ENCODE measurements at places on chromosomes 6 and 20.

DNA sequence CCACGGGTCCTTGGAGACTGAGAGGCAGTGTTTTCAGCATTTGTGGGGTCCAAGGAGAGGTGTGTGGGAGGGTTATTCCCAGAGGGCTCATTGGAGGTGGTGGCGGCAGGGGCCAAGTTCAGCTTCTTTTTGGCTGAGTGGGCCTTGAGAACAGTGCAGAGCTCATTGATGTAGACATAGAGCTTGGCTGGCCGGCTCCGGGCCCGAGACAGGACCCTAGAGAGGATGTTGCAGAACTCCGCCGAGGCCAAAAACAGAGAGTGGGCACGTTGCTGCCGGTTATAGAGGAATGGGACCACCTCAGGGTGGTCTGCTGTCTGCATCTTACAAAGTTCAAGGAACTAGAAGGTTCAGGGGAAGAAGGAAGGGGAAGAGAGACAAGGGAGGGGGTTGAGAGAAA lies 3.7 kb upstream of the ZBTB22 start:
- no peaks in the 10 kb centered on the region for H3K27me3 ChIP-seq
- no peak for DNase-seq
- no peak overlapping the region for H3K4me3 ChIP-seq
- peaks cover 17% of the 10 kb centered on the region for H3K36me3 ChIP-seq
- H3K27ac ChIP-seq, result peak overlapping the region; percentile 95

GRCh38 chr6:51303338-51303737 lies 484.7 kb downstream of the TFAP2B start:
- DNase-seq, result no peak
- no peak overlapping the region for H3K4me3 ChIP-seq
- H3K27ac ChIP-seq, result no peak overlapping the region

GRCh38 chr20:24669701-24670100 lies 200.3 kb downstream of the SYNDIG1 start:
- no peaks in the 10 kb centered on the region for H3K4me1 ChIP-seq
- H3K36me3 ChIP-seq, result no peaks in the 10 kb centered on the region
- H3K27ac ChIP-seq, result no peak overlapping the region
- no peaks in the 10 kb centered on the region for H3K27me3 ChIP-seq

DNA sequence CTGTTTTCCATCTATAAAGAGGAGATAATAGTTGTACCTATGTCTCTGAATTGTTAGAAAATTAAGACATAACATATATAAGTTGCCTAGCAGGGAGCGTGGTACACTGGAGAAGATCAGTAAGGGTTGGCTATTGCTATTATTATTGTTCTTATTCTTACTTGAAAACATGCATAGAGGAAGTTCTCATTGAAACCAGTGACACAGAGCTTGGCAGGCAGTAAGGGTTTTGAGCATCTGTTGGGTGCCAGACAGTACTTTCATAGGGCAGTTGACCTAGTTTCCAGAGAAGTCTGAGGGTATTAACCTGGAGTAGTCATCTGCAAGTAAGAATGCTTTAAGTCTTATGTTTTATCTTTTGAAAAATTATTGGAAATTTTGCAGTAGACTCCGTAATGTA lies 13.3 kb upstream of the SGK1 start:
- H3K27ac ChIP-seq, result no peak overlapping the region
- H3K4me1 ChIP-seq, result no peaks in the 10 kb centered on the region

DNA sequence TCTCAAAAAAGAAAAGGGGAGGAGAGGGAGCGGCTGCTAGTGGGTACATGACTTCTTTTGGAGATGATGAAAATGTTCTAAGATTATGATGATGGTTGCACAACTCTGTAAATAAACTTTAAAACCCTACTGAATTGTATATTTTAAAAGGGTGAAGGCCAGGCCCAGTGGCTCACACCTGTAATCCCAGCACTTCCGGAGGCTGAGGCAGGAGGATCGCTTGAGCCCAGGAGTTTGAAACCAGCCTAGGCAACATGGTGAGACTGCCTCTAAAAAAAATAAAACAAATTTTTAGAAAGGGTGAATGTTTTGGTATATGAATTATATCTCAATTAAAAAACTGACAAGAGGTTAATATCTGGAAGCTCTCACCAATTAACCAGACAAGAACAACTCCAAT lies 45.4 kb downstream of the BAK1 start:
- H3K36me3 ChIP-seq, result no peaks in the 10 kb centered on the region
- no peak overlapping the region for H3K4me3 ChIP-seq
- H3K27ac ChIP-seq, result no peak overlapping the region
- no peak for DNase-seq

DNA sequence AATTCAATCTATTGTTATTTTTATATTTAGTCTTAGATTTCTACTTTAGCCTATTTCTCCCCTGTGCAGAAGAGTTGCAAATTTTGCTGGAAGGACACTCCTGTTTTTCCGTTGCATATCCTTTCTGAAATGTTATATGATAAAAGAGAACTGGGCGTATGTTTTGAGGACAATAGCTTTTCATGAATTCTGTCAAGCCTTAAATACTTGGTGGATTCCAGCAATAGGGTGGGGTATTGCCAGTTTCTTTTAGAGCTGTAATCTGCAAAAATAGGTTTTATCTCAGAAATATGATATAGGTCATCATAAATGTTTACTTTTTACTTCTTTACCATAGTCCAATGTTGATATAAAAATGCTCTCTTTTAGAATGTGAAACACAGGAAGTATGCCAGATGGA lies 42.0 kb downstream of the VTA1 start:
- no peaks in the 10 kb centered on the region for H3K36me3 ChIP-seq
- H3K4me1 ChIP-seq, result no peaks in the 10 kb centered on the region
- no peaks in the 10 kb centered on the region for H3K27me3 ChIP-seq

DNA sequence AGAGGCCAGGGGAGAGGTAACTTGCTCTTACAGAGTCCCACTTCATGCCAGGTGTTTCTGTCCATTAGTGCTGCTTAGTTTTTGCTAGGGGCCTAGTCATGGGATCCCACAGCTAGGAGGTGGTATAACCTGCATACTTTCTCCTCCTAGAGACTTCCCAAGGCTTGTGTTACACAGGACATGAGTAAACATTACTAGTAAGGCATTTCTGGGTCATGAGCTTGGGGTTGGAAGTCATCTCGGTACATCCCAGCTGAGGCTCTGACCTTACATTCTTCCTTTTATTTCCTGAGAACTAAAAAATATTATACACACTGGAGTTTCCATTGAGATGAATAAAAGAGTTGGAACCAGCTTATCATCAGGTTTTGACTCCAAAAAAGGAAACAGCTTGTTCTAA lies 20.9 kb upstream of the PNPLA1 start:
- no peaks in the 10 kb centered on the region for H3K4me1 ChIP-seq
- no peaks in the 10 kb centered on the region for H3K27me3 ChIP-seq
- H3K4me3 ChIP-seq, result no peak overlapping the region
- no peaks in the 10 kb centered on the region for H3K36me3 ChIP-seq
- no peak for DNase-seq

DNA sequence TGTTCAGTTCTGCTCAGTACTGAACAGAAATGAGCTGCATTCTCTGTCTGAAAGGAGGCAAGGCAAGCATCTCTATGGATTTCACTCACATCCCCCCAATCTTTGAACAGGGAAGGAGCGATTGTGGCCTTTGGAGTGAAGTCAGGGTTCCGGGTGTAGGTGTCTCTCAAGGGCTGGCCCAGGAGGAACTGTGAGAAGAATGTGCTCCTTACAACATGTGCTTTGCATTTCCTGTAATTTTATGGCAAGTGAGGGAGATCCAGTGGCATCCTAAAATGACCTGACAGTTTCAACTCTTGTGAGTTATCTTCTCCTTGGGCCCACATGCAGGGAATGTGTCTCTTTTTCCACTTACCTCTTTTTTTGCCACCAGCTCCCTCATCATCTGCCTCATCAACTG lies 63.0 kb upstream of the RIN2 start:
- H3K27ac ChIP-seq, result no peak overlapping the region
- H3K4me3 ChIP-seq, result no peak overlapping the region
- no peaks in the 10 kb centered on the region for H3K4me1 ChIP-seq

DNA sequence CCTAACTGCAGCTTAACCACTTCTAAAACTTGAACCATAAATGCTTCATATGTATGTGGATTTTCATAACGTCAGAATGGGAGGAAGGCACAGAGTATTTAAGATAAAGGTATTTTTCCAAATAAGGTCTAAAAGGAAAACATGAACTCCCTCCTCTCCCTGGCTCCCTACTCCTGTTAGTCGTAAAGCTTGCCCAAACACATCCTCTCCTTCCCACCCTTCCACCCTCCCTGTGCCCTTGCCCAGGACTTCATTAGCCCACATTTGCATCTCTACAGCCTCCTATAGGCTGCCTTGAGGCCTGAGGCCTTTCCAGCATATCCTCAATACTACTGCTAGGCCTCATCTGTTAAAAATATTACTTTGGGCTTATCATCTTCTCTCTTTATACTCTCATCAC lies 17.1 kb upstream of the SMIM13 start:
- H3K4me1 ChIP-seq, result no peaks in the 10 kb centered on the region
- H3K36me3 ChIP-seq, result no peaks in the 10 kb centered on the region
- DNase-seq, result no peak
- H3K27me3 ChIP-seq, result no peaks in the 10 kb centered on the region

DNA sequence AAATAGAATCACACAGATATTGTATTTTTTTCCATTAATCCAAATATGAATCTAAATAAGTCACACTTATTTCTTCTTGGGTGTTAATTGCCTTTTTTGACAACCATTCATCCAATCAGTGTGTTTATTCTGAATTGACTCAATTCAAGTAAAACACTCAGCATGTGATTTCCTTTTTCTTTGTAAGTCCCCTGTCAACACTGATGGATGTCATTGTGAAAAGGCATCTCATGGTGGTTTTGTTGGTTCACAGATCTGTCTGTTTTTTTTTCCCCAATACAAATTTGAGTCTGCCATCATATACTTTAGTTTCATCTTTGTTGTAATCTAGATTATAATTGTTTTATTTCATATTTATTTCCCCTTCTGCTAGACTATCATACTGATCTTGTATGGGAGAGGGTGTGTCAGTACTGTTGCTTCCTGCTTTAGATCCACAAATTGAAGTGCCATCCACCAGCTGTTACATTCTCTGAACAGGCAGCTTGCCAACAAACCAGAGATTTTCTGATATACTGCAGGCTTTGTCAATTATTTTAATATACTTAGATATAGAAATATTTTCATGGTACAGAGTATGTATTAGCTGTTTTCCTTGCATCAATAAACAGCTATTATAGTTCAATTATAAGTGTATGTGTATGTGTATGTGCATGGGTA lies 64.2 kb upstream of the FLRT3 start:
- H3K4me3 ChIP-seq, result no peak overlapping the region
- no peaks in the 10 kb centered on the region for H3K4me1 ChIP-seq
- H3K36me3 ChIP-seq, result no peaks in the 10 kb centered on the region

- H3K4me3 ChIP-seq, result peak overlapping the region; percentile 80
- no peaks in the 10 kb centered on the region for H3K27me3 ChIP-seq
- H3K27ac ChIP-seq, result no peak overlapping the region
- H3K4me1 ChIP-seq, result peaks cover 10% of the 10 kb centered on the region
Measured at GRCh38 chr6:149646599-149646998, 1.9 kb downstream of the KATNA1 start.

All from tibial nerve (tissue), 4 donors.